Stromal cell of bone marrow (primary cell): ENCODE measurements at places on chromosomes 11 and 22.

DNA sequence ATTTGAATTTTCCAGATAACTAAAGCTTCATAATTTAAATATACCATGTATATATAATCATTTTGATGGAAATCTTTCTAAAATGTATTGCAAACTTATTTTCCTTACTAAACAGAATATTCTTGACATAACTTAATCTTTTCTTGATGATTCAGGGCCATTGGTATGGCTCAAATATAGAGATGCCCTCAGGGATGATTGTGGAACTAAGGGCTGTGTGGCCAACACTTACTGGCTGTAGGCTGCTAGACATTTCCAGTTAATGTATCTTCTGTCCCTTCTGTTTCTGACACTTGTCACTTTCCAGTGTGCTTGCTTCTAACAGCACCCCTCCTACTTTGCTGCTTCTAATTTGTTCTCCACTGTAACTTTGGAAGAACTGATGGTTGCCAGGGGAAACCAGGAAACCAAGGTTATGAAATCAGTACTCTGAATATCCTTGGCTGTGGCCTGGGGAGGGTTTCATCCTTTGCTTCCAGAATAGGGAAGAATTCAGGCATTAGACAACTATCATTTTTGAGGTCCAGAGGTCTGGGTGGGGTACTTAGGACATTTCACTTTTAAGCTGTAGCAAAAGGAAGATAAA is 697.2 kb downstream of the ETS1 start:
- peak; percentile 54 for DNase-seq

- no peak for DNase-seq
Measured at GRCh38 chr11:11587122-11587521, 34.7 kb downstream of the GALNT18 start.

- no peak for DNase-seq
Measured at GRCh38 chr11:112928136-112928535, 33.1 kb upstream of the NCAM1 start.

GRCh38 chr11:130092661-130093060 is 23.0 kb downstream of the APLP2 start:
- no peak for DNase-seq

DNA sequence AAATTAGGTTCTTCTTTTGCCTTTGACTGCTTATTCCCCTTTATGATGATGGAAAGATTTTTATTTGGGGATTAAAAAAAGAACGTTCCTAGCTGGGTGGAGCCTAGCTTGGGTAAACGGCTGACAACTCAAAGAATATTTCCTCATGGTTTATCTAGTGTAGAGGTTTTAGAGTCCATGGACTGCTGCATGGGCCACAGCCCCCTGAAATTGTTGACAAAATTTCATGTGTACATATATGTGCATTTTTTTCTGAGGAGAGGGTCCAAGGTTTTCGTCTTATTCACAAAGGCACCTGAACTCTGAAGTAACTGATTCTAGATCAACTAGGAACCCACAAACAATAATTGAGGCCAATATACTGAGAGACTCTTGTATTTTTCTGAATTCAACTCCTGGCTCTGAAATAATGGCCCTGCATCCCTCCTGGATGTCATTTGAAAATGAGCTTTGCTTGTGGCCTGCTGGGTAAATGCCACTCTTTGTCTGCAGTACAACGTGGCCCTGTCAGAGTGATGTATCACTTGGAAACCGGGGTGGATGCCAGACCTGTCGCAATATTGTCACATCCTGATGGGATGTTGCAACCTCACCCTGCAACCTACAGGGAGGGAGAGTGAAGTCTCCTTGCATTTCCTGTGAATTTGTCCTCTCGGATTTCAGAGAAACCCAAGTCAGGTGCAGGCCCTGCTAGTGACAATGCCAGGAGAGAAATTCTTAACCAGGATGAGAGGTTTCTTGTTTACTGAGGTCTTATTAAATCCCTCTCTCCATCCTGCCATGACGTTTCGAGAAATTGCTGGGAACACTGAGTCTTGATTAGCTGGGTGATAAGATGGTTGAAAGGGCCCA is 33.8 kb downstream of the EHF start:
- peak; percentile 26 for DNase-seq

GRCh38 chr11:112880495-112880894 is 80.7 kb upstream of the NCAM1 start:
- DNase-seq: no peak

DNA sequence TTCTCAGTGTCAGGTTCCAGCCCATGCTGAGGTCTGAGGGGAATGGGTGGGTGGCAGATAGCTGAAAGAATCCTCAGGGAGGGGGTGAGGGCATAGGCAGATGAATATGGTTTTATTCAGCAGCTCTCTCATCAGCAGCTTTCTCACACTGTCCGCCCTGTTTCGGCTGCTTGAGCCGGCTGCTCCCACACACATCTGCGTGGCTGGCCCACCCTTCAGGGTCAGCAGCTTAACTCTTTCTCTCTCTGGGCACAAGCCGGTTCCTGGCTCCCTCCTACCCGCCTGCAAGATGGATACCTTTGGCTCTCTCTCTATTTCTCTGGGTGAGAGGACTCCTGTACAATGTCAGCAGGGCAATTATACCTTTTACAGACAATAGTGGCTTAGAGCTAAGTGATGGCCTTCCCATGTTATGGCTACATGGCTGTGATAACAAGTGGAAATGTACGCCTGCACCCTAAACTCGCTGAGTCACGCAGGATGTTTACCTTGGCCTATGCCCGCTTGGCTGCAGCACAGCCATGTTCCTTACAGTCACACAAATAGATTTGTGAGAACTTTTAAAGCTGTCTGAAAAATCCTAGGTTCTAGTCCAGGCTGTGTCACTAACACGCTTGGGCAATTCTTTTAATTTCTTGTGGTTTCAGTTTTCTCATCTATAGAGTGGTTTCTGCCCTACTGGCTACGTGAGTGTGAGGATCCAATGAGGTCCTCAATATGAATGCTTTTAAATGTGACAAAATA is 4.1 kb downstream of the MMP20 start:
- DNase-seq: peak; percentile 47

DNA sequence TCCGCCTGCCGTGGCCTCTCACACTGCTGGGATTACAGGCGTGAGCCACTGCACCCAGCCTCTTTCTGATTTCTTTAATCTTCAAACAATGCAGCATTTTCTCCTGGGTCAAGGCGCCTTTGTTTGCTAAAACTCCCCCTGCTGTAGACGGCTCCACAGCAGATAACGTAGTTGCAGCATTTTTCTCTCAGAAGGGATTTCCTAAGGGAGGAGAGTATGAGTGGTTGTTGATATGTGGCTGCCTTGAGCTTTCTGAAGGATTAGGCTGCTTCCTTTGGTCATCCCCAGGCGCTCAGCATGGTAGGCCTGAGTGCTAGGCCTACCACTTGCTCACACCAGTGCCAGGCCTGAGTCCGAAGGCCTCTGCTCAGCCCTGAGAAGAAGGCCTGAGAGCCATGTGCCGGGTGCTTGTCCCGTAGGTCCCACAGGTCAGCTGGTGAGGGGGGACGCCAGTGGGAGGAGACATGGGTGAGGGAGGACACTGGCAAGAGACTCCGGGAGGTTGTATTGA is 18.1 kb downstream of the SMARCB1 start:
- no peak for DNase-seq

DNA sequence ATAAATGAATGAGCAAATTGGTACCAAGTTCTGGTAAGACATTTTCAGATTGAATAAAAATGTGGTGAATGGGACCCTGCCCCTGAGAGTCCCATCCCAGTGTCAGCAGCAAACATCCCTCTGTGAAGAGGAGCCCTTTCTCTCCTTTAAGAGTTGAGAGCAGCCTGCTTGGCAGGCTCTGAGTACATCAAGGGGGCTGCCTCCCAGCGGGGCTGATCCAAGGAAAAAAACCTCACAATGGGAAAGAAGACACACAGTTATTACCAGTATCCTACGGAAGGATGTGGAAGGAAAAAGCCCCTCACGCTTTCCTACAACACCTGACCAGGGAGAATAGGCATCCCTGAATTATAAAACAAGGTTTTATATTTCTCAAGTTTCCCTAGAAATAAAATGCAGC is 293.8 kb upstream of the B3GAT1 start:
- no peak for DNase-seq

DNA sequence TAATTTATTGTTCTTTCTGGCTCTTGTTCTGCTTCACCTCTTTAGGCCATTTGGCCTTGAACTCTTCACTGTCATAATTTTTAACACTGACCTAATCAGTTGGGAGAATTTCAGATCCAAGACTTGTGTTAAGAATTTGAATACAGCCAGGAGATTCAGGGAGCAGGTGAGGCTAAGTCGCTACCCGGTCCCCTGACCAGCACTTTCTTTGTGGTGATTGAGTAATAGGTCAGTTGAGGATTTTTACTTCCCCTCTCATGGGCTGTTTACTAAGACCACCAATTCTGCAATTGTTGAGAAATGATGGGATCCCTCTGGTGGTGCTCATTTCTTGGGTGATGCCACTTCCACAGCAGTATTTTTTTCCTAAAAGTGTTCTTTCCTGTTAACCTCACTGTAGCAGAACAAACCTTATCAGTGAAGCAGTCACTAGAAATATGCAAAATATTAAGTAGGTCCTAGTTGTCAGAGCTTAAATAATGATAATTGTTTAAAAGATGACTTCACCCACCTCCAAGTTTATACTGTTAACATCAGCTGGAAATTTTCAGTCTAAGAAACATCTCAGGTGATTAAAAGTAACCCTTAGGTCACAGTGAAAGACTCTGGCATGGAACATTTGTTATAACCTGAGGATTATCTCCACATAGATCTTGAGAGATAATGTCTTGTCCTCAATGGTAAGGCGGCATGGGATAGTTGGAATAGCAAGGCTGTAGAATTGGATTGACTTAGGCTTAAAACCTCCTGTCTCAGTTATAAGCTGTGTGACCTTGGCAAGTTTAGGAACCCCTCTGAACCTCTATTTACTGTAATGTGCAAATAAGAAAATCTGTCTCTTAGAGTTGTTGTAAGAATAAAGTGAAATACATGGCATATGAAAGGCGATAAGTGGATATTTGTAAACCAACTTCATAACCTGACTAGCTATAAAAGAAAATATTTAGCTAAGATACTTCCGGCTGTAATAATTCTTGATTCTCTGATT is 41.3 kb downstream of the POLD3 start:
- no peak for DNase-seq

GRCh38 chr22:26286091-26286820 is 117.0 kb downstream of the SEZ6L start:
- DNase-seq: no peak

GRCh38 chr11:125072218-125072960 is 9.3 kb downstream of the SLC37A2 start:
- DNase-seq: no peak

- DNase-seq: no peak
Measured at GRCh38 chr22:47199261-47199978, 437.0 kb downstream of the TBC1D22A start.

- DNase-seq: no peak
Measured at GRCh38 chr11:119777940-119778339, 48.9 kb upstream of the NECTIN1 start.

DNA sequence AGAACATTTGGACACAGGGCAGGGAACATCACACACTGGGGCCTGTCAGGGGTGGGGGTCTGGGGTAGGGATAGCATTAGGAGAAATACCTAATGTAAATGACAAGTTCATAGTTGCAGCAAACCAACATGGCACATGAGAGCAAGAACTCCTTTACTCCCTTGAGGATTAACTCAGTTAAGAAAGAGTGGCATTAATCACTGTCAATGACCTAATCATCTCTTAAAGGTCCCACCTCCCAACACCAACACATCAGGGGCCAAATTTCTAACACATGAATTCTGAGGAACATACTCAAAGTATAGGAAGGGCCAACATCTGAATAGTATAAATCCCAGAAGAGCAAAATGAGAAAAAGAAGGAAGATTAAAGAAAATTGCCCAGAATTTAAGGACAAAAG is 272.9 kb downstream of the SWAP70 start:
- DNase-seq: no peak

DNA sequence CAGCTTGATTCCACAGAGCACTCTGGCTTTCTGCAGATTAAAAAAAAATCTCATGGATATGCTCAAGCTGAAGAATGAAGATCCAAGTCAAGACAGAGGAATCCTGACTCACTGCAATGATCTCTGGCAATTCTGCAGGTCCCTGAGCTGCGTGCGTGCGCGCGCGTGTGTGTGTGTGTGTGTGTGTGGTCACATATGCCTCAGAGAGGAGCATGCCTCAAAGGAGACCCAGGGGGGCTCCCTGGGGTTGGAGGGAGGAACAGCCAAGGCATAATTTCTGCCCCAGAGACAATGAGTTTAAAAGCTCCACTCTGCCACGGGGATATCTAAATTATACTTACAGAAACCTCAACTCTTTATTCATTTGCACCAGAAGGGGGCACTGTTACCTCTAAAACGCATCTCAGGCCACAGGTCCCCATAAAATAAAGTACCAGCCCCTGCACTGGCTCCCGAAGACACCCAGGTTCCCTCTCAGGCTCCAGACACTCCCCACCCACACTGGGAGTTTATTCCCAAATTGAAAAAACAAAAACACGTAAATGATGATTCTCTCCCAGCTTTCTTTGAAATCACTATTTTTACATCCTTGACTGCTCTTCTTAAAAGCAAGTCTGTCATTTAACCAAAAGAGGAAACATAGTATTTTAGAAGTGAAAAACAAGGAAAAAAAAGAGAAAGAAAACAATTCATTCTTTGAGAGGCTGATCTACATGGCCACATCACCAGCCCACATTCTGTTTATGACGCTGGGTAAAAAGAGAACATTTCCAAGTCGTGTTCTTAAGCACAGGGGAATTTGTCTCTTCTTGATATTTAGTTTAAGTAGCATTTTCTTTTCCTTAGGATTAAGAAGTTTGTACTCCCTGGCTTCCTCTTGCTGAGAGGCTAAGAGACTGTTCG is 401.0 kb downstream of the LARGE1 start:
- DNase-seq: peak; percentile 54

- no peak for DNase-seq
Measured at GRCh38 chr22:39967996-39968972, 8.1 kb downstream of the TMA7B start.

- DNase-seq: no peak
Measured at GRCh38 chr11:126740846-126741245, 259.7 kb downstream of the KIRREL3 start.

DNA sequence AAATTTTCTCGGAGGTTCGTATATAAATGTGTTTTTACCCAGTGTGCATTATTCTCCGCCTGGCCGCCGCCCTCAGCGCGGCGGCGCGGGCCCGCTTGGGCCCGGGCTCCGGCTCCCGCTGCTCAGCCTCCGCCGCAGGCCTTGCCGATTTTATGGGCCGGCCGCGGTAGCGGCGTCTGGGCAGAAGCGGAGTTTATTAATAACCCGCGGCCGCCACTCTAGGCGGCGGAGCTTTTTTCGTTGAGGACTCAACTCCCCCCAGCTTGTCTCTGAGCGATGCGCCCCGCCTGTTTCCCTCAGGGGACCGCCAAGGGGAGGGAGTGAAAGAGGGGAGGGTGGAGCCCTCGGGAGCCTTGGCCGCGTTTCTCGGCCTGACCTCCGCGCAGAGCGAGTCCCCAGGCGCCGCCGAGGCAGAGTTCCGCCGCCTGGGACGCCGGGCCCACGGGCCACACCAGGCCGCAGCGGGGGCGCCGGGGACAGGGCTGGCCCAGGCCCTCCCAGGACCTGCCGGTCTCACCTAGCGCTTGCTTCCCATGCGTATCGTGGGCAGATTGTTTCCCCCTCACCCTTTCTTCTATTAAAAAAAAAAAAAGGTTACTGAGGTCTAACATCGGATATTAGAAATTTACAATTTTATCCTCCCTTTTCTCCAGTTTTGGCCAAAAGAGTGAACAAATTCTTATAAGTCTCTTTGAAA is 399 bp downstream of the ZNF143 start:
- peak; percentile 86 for DNase-seq
